ENCODE measurements at places on chromosomes 2 and 18. TPM values are rescaled to one million over a fixed set of nuclear protein-coding genes. Genes with fewer than 3 reads are reported as not detected.

- DNase-seq = no peak
Observed at GRCh38 chr2:25373269-25373981, 31.7 kb upstream of the DNMT3A start.

- peak; percentile 28 for DNase-seq
Observed at GRCh38 chr2:27353762-27354596, 2.6 kb downstream of the GTF3C2 start.

- DNase-seq = no peak
Observed at GRCh38 chr2:132901661-132902060, 231.7 kb upstream of the LYPD1 start.

DNA sequence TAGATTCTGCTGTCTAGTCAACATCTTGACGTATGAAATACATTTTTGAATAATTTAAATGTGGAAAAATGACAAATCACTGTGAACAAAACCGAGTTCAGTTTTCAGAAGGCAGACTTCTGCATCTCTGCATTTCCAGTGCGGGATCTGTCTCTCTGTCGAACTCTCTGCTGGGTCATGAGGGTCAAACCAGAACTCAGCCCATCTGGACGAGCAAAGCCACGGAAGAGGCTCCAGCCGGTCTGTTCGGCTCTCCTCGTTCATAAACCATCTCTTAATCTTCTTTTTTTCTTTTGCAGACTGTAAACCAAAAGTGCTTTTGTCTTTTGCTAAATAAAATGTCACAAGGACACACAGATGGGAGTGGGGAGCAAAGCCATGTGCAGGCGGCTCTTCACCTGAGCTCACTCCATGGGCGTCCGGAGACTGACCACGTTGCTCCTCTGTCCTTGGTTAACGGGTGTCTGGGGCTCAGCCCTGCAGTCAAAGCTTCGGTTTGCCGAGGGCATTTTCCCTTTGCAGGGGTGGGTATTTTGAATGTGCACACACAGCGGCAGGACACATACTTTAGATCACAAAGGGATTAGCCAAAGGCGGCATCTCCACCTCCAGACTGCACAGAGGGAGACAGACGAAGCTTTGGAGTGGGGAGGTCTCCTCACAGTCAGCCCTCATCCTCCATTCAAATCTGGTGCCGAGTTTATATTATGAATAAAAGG, 737.9 kb upstream of the SALL3 start:
- DNase-seq = no peak

NT5DC4 gene
- not detected for total RNA-seq

All from RPMI7951 (cell line).